ENCODE measurements at places on chromosomes 11 and 22. TPM values are rescaled to one million over a fixed set of nuclear protein-coding genes. Genes with fewer than 3 reads are reported as not detected.

C11orf91 gene
- not detected for total RNA-seq

OR52I1 gene
- total RNA-seq: 0.15 TPM

TCN2 gene
- total RNA-seq: 12.9 TPM

MRGPRX3 gene
- not detected for total RNA-seq

DNA sequence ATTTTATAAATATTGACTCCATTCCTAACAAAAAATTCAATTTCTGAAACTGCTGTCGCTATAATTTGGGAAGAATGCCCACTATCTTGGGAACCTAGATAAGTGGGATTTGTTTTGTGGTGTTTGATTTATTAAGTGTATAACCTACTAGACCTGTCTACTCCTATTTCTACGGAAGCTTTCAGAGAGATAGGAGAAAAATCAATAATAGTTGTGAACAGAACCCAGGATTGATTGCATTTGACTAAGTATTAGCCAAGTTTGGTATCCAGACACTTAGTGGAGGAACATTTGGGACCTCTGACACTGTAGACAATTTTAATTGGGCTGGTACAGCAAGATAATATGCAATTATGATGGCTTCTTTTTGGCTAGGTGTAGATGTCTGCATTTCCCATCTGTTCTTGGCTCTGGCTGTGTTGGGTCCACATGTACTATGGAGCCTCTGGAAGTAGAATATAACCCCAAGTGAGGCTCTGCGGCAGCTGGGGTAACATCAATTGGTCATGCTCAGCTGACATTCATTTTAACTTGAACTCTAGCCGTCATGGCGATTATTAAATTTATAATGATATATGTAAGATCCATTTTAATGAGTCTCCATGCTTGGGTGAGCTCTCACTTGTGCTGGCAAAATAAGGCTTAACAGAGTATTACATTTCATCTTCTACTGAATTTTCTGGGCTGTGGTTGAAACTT is 111.5 kb upstream of the E2F8 start:
- DNase-seq: no peak

- DNase-seq: no peak
Measured at GRCh38 chr11:31408201-31408600, 38.5 kb downstream of the DNAJC24 start.

GRCh38 chr11:64148226-64148916 is 17.5 kb downstream of the MACROD1 start:
- peak; percentile 75 for DNase-seq

- DNase-seq: no peak
Measured at GRCh38 chr22:50184902-50185374, 775 bp upstream of the TRABD start.

DNA sequence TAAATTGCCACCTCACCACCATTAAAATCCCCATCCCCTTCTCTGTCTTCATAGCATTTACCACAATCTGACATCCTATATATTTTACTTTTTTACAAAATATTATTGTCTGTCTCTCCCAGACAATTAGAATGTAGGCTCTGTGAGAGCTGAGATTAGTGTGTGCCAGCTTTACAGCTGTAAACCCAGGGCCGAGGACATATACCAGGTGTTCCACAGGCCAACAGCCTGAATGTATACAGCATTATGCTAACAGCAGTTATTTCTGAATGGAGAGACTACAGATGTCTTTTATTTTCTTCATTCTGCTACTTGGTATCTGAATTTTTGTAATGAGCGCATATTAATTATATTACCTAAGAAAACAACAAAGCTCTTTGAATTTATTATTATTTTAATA is 36.7 kb downstream of the FZD4 start:
- DNase-seq: no peak

DNA sequence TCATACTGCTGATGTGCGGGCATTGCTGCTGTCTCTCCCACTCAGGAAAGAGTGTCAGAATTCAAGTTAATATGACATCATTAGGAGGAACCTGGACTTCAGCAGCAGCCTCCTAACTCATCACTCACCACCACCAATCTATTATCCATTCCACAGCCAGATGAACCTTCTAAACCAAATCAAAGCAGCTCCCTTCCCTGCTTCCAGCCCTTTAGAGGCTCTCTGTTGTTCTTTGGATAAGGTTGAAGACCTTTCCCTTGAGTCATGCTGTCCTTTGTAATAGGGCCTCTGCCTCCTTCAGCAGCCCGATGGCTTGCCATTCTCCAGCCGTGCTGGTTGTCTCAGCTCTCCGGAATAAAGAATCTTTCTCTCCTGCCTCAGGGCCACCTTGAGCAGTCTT is 301.3 kb downstream of the DDX10 start:
- DNase-seq: peak; percentile 2

DNA sequence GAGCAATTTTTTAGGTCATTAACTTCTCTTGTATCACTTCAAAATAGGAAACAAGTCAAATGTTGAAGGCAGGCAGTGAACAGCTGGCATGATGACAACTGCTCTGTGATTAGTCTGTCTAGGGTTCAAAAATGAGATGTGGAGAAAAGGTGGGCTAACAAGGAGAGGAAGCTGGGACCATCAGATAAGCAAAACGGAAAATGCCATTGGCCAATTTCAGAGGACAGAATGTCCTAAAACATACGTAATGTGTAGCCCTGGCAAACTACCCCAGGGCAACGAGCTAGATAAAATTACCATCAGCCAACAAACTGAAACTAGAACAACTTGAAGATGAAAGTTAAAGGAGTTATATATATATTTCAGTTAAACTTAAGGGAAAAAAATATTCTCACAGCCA is 93.2 kb downstream of the RELT start:
- no peak for DNase-seq

- DNase-seq: peak; percentile 69
Measured at GRCh38 chr22:42939941-42940653, 74.9 kb downstream of the PACSIN2 start.

- DNase-seq: peak; percentile 33
Measured at GRCh38 chr11:78432058-78432515, 14.5 kb upstream of the GAB2 start.

GRCh38 chr22:30204015-30204741 is 42.4 kb downstream of the LIF start:
- DNase-seq: no peak

DNA sequence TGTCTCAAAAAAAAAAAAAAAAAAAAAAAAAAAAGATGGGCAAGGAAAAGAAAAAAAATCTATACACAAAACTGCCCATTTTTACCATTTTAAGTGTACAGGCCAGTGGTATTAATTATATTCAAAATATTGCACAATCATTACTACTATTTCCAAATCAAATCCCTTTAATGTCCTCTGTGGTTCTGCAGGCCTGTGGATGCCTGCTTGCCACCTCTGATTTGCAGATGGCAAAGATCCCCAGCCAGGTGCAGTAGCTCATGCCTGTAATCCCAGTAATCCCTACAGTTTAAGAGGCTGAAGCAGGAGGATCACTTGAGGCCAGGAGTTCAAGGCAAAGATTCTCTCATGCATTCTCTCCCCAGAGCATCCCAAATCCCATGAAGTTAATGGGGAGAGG is 20.2 kb downstream of the RFPL1 start:
- DNase-seq: no peak

Measured in PC-9 (cell line).